ENCODE measurements at places on chromosomes 16 and 17. TPM values are rescaled to one million over a fixed set of nuclear protein-coding genes. Genes with fewer than 3 reads are reported as not detected.

- no peaks in the 10 kb centered on the region for H3K36me3 ChIP-seq
- DNase-seq, result no peak
- H3K4me1 ChIP-seq, result no peaks in the 10 kb centered on the region
- no peak overlapping the region for H3K27ac ChIP-seq
- no peaks in the 10 kb centered on the region for H3K27me3 ChIP-seq
- no peak overlapping the region for H3K4me3 ChIP-seq
These were observed 99.5 kb downstream of the CHD9NB start for GRCh38 chr16:52953215-52953614.

DNA sequence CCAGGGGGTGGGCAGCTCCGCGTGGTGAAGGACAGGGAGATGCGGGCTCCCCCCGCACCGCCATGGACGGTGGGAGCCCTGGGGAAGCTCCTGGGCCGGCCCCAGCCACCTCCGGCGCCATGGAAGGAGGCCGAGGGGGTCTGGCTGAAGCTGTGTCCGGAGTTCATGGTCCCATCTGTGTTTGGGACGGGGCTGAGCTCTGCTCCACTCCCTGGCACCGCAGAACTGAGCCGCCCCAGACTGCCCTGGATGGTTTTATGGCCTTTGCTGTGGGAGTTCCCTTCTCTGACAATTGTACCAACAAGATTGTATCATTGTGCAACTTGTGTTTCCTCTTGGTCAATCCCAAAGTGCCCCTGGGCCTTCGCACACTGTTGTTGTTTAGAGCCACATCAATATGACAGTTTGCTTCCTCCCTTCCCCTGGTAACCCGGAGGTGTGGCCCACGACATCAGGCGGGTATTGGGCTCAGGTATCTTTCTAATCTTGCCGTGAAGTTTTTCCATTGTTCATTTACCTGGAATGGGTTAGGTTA, 942 bp downstream of the KRT23 start:
- no peak for DNase-seq
- H3K4me1 ChIP-seq, result no peaks in the 10 kb centered on the region
- no peak overlapping the region for H3K27ac ChIP-seq
- H3K27me3 ChIP-seq, result no peaks in the 10 kb centered on the region
- H3K36me3 ChIP-seq, result no peaks in the 10 kb centered on the region
- no peak overlapping the region for H3K4me3 ChIP-seq

GRCh38 chr17:9192010-9192409, 170.7 kb downstream of the NTN1 start:
- no peak overlapping the region for H3K4me3 ChIP-seq
- no peaks in the 10 kb centered on the region for H3K36me3 ChIP-seq
- no peak for DNase-seq
- no peak overlapping the region for H3K27ac ChIP-seq
- H3K4me1 ChIP-seq, result no peaks in the 10 kb centered on the region

DNA sequence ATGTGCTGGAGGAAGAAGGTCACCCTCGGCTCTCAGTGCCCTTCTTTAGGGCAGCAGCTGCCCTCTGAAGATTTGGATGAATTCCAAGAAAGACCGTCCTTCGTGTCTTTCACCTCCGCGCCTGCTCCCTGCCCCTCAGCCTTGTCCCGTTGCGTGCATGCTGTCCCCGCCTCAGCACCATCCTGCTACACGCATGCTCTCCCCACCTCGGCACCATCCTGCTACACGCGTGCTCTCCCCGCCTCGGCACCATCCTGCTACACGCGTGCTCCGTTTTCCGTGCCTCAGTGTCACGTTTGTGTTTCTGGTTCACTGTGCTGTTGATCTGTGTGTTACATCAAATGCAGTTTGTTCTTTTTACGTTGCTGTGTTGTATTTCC, 13.5 kb downstream of the ACSF3 start:
- no peak overlapping the region for H3K27ac ChIP-seq
- H3K36me3 ChIP-seq, result no peaks in the 10 kb centered on the region
- no peak for DNase-seq
- no peaks in the 10 kb centered on the region for H3K4me1 ChIP-seq
- no peak overlapping the region for H3K4me3 ChIP-seq

DNA sequence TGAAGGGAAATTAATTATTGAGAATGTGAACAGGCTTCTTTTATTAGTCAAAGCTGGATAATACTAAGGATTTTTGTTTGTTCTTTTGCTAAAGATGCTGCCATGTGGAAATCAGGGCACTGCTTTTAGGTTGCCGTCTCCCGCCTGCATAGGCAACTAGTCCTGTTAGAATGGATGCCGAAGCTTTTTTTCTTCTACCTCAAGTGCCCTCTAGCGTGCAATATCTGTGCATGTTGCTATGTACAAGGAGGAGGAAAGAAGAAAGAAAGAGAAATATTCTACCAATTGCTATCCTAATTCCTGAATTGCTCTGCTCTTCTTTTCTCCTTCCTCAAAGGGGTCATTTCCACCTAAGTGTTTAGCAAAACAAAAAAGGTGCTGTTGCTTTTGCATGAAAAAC, 5.2 kb upstream of the CDH8 start:
- no peaks in the 10 kb centered on the region for H3K4me1 ChIP-seq
- no peak for DNase-seq

Gene STXBP4
- 14.2 TPM for total RNA-seq

Measured in ovary (tissue), 10 donors.